HCT116 (cell line): ENCODE measurements at places on chromosomes 7 and 10. TPM values are rescaled to one million over a fixed set of nuclear protein-coding genes. Genes with fewer than 3 reads are reported as not detected.

HTR5A gene
- total RNA-seq = not detected

MYL10 gene
- not detected for total RNA-seq

DNA sequence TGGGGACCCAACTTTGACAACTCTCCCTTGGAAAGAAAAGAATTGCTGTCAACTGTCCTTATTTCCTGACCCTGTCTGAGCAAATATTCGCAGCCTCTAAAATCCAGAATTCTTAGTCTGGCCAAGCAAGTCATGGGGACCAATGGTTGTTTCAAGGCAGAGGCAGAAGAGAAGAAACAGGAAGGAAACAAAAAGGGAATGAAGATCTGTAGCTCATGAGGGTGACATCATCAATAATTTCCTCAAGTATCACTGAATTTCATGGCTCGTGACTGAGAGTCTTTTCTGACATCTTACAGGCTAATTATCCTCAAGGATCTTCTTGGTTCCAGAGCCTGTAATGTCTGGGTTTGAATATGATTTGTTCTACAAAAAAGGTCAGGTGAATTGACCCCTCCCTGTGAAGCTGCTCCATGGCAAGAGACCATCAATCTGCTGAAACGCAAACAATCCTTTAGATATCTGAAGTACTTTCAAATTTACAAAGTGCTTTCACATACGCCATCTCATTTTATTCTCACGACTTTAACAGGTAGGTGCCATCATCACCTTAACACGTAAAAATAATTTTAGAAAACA lies 5.8 kb downstream of the CDK6 start:
- H3K4me1 ChIP-seq = peaks cover 37% of the 10 kb centered on the region
- no peak for DNase-seq
- no peaks in the 10 kb centered on the region for H3K27me3 ChIP-seq
- no peak overlapping the region for H3K27ac ChIP-seq
- no peaks in the 10 kb centered on the region for H3K36me3 ChIP-seq

TECTB gene
- 0.07 TPM for total RNA-seq

PNLIPRP1 gene
- 1.6 TPM for total RNA-seq

SUPV3L1 gene
- 59.7 TPM for total RNA-seq

DNA sequence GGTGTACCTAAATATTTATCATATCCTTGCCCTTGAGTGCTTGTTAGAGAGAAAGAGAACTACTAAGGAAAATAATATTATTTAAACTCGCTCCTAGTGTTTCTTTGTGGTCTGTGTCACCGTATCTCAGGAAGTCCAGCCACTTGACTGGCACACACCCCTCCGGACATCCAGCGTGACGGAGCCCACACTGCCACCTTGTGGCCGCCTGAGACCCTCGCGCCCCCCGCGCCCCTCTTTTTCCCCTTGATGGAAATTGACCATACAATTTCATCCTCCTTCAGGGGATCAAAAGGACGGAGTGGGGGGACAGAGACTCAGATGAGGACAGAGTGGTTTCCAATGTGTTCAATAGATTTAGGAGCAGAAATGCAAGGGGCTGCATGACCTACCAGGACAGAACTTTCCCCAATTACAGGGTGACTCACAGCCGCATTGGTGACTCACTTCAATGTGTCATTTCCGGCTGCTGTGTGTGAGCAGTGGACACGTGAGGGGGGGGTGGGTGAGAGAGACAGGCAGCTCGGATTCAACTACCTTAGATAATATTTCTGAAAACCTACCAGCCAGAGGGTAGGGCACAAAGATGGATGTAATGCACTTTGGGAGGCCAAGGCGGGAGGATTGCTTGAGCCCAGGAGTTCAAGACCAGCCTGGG lies 11.4 kb downstream of the SERPINE1 start:
- peaks cover 71% of the 10 kb centered on the region for H3K4me1 ChIP-seq
- H3K4me3 ChIP-seq = peak overlapping the region; percentile 49
- H3K27me3 ChIP-seq = no peaks in the 10 kb centered on the region
- peak overlapping the region; percentile 83 for H3K27ac ChIP-seq
- peak; percentile 97 for DNase-seq

MEST gene
- total RNA-seq = 49.5 TPM

LIPF gene
- total RNA-seq = not detected

GPR22 gene
- total RNA-seq = not detected

C10orf67 gene
- not detected for total RNA-seq

- H3K27me3 ChIP-seq = no peaks in the 10 kb centered on the region
- DNase-seq = no peak
- no peaks in the 10 kb centered on the region for H3K4me1 ChIP-seq
- no peaks in the 10 kb centered on the region for H3K36me3 ChIP-seq
These were observed 581.2 kb upstream of the MGMT start for GRCh38 chr10:128885573-128886555.

- H3K27ac ChIP-seq = no peak overlapping the region
- H3K4me1 ChIP-seq = no peaks in the 10 kb centered on the region
- H3K27me3 ChIP-seq = no peaks in the 10 kb centered on the region
- no peaks in the 10 kb centered on the region for H3K36me3 ChIP-seq
These were observed 163.3 kb downstream of the JCAD start for GRCh38 chr10:29896053-29896452.

FAM25C gene
- total RNA-seq = not detected

ACTR3C gene
- total RNA-seq = 2.0 TPM

DNA sequence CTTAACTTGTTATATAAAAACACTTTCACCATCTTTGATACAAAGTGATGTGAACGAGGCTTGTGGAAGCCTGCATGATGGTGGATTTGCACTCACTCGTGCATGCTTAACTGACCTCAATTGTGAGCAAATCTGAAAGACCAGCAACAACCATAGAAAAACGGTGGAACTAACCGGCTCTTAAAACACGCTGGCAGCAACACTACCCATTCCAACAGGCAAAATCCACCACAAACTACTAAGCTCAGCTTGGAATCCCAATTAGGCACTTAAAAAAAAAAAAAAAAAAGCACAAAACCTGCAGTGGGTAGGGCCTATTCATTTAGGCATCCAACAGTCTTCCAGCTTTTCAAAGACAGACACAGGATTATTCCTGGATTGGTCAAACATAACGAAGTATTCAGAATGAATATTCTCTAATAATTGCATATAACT lies 1.8 kb downstream of the GDI2 start:
- no peak overlapping the region for H3K27ac ChIP-seq
- no peak overlapping the region; the same call in 1 of the 2 replicates for H3K4me3 ChIP-seq
- no peaks in the 10 kb centered on the region for H3K27me3 ChIP-seq

BBIP1 gene
- total RNA-seq = 38.9 TPM

- H3K4me1 ChIP-seq = no peaks in the 10 kb centered on the region
- no peaks in the 10 kb centered on the region for H3K27me3 ChIP-seq
- DNase-seq = no peak
- H3K36me3 ChIP-seq = no peaks in the 10 kb centered on the region
- H3K4me3 ChIP-seq = no peak overlapping the region
- no peak overlapping the region for H3K27ac ChIP-seq
These were observed 132.1 kb downstream of the MACC1 start for GRCh38 chr7:20085086-20085485.

GRCh38 chr7:36280840-36281812 lies 108.5 kb upstream of the ANLN start:
- no peaks in the 10 kb centered on the region for H3K27me3 ChIP-seq
- peak overlapping the region; percentile 35 for H3K4me3 ChIP-seq
- H3K4me1 ChIP-seq = peaks cover 37% of the 10 kb centered on the region
- H3K36me3 ChIP-seq = no peaks in the 10 kb centered on the region
- DNase-seq = peak; percentile 34

- no peak overlapping the region for H3K4me3 ChIP-seq
- H3K27ac ChIP-seq = no peak overlapping the region
- DNase-seq = no peak
- H3K36me3 ChIP-seq = peaks cover 9% of the 10 kb centered on the region; the same call in 1 of the 2 replicates
These were observed 107.9 kb downstream of the CYTH3 start for GRCh38 chr7:6164491-6164890.

BLNK gene
- 0.59 TPM for total RNA-seq

- H3K4me1 ChIP-seq = no peaks in the 10 kb centered on the region
- H3K27me3 ChIP-seq = no peaks in the 10 kb centered on the region
- H3K27ac ChIP-seq = no peak overlapping the region
These were observed 226.7 kb upstream of the MBL2 start for GRCh38 chr10:52999258-52999657.

DNA sequence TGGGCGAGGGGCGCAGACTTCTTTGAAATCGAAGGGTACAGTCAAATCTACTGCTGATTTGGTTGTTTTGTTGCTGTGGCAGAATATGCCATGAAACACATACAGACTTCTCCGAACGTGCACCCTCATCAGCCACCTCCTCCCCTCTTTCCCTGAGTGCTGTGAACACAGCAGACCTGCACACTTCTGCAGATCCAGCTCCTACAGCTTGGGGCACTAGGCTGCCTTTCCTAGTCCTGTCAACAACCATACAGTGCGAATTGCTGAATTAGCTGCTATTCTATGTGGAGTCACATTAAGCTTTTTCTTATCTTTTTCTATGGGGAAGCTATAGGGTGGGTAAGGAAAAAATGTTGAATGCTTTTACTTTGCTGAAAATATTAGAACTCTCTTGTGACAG lies 57.5 kb downstream of the COL17A1 start:
- H3K36me3 ChIP-seq = peaks cover 57% of the 10 kb centered on the region
- H3K27ac ChIP-seq = no peak overlapping the region
- H3K4me1 ChIP-seq = no peaks in the 10 kb centered on the region

DNA sequence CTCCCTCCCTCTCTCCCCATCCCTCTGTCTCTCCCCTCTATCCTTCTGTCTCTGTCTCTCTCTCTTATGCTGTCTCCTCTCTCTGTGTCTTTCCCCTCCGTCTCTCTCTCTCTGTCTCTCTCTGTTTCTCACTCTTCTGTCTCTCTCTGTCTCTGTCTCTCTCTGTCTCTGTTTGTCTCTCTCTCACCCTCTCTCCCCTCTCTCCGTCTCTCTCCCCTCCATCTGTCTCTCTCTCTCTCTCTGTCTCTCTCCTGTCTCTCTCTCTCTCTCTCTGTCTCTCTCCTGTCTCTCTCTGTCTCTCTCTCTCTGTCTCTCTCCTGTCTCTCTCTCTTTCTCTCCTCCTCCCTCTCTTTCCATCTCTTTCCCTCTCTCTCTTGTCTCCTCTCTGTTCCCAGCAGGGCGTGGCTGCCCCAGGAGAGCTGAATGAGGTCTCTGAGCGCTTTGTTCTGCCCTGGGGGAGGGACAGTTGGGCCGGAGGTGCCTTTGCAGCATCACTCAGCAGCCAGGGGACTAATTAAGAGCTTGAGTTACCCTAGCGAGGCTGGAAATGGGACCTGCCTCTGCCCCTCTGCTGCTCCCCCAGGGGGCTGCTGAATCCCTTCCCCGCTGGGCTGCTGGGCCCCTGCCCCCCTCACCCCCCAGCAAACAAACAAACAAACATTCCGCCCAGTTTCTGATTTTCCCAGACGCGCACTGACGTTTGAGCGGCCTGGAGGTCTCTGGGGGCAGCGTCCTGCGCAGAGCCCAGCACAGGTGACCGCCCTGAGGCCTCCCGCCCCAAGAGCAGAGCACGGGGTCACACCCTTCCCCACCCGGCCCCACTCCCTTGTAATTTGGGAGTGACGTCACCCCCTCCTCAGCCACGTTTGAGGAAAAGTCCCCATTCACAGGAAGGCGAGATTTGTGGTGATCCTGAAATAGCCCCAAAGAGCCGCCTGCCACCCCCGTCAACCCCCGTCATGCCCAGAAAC lies 68.1 kb downstream of the PDGFA start:
- H3K27ac ChIP-seq = no peak overlapping the region
- H3K36me3 ChIP-seq = no peaks in the 10 kb centered on the region
- H3K4me1 ChIP-seq = no peaks in the 10 kb centered on the region
- DNase-seq = no peak
- H3K27me3 ChIP-seq = no peaks in the 10 kb centered on the region

ABCB4 gene
- total RNA-seq = not detected

GRCh38 chr7:145582742-145583303 lies 533.8 kb upstream of the CNTNAP2 start:
- H3K4me1 ChIP-seq = no peaks in the 10 kb centered on the region
- H3K27me3 ChIP-seq = no peaks in the 10 kb centered on the region

GRCh38 chr7:136078630-136079029 lies 101.5 kb upstream of the MTPN start:
- no peak overlapping the region for H3K4me3 ChIP-seq
- no peak overlapping the region for H3K27ac ChIP-seq
- no peak for DNase-seq
- H3K27me3 ChIP-seq = no peaks in the 10 kb centered on the region

CPN1 gene
- 0.12 TPM for total RNA-seq

DNA sequence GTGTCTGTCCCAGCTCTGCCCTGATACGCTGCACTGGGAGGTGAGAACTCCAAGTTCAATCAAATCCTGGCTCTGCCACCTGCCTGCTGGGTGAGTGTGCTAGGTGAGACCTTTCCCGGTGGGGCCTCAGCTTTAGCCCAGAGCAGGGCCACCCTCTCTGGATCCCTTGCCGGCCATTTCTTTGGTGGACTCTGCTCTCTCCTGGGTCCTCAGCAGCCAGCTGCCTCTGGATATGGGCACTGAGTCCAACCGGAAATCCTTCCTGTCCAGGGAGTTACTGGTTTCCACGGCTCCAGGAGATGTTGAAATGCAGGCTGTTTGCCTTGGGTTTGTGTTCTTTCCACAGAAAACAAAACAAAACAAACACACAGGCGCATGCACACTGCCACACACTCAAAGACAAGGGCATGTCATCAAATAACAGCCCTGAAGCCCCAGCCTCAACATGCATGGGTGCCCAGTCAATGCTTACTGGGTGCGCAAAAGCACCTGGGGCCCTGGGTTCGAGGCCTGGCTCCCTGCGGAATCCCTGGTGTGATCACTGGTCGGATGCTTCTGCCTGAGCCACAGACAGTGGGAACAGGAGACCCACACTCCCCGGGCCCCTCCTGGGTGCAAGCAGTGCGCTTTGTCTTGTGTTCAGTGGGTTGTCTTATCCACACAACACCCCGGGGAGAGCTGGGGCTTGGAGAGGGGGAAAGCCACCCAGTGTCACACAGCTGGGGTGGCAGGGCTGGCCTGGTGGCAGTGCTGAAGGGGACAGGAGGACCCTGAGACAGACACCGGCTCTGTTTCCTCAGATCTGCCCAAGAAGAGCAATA lies 33.1 kb downstream of the PPIF start:
- no peaks in the 10 kb centered on the region for H3K4me1 ChIP-seq
- H3K27ac ChIP-seq = no peak overlapping the region
- DNase-seq = no peak
- H3K27me3 ChIP-seq = no peaks in the 10 kb centered on the region
